ENCODE measurements at places on chromosomes 3 and 15.

- DNase-seq = no peak
Observed at GRCh38 chr3:184656458-184656828, 55.4 kb downstream of the MAGEF1 start.

- DNase-seq = no peak
Observed at GRCh38 chr3:32850226-32850625, 32.4 kb downstream of the TRIM71 start.

DNA sequence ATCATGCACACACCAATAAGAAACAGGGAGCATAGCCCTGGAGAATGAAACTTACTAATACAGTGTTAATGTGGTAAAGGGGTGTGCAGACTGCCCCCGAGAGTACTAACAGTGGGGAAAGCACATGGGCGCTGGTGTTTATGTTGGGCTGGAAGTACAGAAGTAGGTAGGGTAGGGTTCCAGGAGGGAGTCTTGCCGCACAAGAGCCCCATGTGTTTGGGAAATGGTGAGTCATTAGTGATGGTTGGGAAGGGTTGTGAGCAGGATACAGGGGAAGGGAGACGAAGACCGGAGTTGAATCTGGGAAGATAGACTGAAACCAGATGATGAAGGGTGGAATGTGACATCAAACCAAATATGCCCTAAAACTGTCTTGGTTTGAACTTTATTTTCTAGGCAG lies 117.1 kb downstream of the THSD4 start:
- no peak for DNase-seq

DNA sequence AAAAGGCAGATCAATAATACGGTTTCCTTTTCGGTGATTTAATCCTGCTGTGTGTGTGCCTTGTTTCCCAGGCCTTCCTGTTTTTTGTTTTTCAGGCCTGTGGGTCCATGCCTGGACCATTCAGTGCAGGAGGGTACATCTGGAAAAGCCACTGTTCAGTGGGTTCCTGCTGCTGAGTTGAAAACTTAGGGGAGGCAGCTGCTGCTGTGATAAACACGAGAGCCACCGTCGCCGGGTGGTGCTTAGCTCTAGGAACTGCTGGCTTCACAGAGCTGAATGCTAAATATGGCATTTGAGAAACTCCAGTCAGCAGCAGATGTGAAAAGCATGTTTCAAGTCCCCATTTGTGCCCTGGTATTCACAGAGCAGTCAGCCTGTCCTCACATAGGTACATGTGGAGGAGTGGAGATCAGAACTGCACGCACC lies 44.0 kb downstream of the SYNM start:
- DNase-seq = no peak

GRCh38 chr3:18007980-18008379 lies 265.5 kb upstream of the TBC1D5 start:
- no peak for DNase-seq

- DNase-seq = no peak
Observed at GRCh38 chr3:162236949-162237348, 740.3 kb downstream of the OTOL1 start.

- no peak for DNase-seq
Observed at GRCh38 chr15:80953953-80954778, 35.5 kb downstream of the MESD start.

GRCh38 chr3:122055215-122055614 lies at the start of gene CD86:
TSS of gene CD86 (plus strand) at chr3:122055362. CDS start at chr3:122055490, 128 bp downstream.
- DNase-seq = no peak

DNA sequence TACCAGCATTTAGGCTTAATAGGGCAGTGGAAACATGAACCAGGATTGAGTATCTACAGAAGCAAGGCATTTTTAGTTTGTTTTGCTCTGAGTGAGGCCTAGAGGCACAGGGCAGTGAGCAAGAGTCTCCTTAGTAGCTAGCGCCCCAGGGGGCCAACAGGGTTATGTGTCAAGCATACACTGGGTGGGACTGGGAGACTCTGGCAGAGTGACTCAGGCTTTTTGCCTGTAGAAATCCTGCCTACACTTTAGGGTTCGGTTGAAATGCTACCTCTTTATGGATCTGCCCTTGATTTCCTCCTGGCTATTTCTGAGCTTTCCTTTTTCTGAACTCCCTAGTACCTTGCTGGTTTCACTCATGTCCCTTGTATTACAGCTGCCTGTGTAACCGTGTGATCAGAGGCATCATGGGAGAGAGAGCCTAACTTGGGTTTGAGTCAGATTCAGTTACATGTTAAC lies 72.2 kb downstream of the TOP2B start:
- no peak for DNase-seq

DNA sequence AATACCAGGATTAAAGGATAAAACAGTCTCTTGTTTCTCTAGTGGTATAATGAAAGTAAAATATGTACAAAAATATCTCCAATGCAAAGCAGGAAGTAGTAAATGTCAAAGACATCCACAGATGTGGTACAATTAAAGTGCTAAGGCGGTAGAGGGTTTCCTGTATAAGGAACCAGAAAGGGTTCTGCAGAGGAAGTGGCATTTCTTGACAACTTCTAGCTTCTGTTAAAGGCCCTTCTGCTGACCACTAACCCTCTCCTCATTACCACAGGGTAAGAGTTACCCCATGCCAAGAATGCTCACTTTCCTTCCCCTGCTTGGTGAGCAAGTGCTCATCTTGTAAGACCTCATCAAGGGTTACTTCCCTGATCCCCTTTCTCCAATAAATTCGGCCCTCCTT lies 883.6 kb upstream of the NR2F2 start:
- DNase-seq = no peak

GRCh38 chr3:111923095-111923771 lies 55.6 kb upstream of the ABHD10 start:
- no peak for DNase-seq

DNA sequence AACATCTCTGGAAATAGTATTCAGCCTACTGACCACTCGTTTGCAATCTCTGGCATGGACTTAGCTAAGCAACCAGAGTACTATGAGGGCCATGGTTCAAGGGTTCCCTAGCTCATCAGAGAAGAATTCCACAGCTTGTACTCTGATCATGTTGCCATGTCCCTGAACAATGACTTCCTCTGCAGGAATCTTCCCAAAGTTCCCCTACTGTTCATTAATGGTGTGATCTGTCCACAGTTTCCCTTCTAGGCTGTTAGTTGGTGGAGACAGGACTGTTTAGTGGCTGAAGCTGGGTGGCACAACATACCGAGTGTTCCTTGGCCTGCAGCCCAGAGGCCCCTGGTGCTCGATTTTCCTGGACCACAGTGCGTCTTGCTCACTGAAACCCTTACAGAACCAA lies 44.4 kb upstream of the GALNT15 start:
- DNase-seq = no peak

GRCh38 chr3:52350981-52351761 lies 35.1 kb downstream of the DNAH1 start:
- no peak for DNase-seq

- DNase-seq = no peak
Observed at GRCh38 chr3:65837604-65838003, 201.1 kb downstream of the MAGI1 start.

- no peak for DNase-seq
Observed at GRCh38 chr3:183202004-183202722, 39.6 kb upstream of the LAMP3 start.

DNA sequence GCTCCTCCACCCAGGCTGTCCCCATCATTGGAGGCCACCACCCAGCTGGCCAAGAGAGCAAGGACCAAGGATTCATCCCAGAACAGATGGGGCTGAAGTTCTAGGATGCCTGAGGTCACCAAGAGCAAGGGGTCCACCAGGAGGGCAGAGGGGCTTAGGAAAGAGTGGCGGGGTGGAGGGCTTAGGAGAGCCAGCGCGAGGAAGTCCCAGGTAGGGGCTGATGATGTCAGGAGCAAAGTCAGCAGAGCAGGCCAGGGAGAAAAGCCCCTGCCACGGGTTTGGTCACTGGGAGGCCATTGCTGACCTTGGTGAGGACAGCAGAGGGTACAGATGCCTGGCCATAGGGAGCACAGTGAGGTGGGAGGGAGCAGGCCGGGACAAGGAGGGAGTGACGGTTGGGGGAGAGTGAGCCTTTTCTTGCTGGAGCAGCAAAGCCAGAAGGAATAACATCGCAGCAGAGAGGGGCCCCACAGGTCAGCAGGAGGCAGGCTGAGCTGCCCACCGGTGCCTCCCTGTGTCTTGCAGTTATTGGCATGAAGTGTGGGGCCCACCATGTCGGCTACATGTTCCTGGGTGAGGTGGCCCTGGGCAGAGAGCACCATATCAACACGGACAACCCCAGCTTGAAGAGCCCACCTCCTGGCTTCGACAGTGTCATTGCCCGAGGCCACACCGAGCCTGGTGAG lies 5.2 kb downstream of the PARP3 start:
- no peak for DNase-seq

DNA sequence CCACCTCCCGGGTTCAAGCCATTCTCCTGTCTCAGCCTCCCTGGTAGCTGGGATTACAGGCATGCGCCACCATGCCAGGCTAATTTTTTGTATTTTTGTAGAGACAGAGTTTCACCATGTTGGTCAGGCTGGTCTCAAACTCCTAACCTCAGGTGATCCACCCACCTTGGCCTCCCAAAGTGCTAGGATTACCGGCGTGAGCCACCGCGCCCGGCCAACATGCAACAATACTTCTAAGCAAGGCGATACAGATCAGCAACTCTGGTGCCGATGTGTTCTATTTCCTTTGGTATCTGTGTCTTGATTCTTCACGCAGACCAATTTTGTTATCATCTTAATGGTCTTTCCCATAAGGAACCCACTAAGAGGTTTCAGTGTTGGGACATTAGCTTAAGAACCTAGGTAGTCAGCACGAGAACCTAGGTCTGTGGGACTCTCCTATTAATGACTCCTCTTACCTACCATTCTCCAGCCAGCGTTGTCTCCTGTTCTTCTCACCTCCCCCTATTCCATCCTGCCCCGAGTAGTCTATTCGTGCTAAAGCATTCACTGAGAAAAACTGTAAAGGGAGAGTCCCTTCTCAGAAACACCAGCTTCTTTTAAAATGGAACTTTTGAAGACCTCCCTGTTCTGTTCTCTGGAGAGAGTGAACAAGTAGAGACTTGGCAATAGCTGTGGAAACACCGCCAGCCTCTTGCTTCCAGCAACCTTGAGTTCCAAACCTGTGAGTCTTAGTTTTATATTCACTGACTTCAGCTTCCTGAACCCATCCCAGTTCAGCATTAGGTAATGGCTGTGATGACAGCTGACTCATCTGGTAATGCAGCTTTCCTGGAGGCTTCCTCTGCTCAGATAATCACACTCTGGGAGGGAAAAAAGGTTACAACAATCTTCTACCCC lies 61.2 kb downstream of the TSC22D2 start:
- no peak for DNase-seq

DNA sequence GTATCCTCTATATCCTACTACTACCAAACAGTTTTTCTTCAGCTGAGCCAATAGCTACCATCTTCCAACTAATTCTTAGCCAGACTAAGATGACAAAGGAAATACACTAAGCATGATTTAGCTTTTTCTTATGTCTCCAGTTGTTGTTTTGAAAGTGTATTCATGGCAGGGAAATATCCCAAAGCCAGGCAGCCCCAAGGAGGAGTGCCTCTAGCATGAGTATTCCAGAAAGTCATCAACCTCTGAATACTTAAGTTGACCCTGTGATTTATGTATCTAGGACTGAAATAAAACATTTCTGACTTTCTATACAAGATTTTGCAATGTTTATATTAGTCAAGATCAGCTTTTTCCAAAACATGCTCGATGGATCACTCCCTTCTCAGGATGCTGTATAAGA lies 449.1 kb downstream of the IL5RA start:
- DNase-seq = no peak

- no peak for DNase-seq
Observed at GRCh38 chr3:40152482-40153133, 156.9 kb upstream of the EIF1B start.

Measured in COR-L47 (cell line).